ENCODE measurements at places on chromosomes 3 and 15.

DNA sequence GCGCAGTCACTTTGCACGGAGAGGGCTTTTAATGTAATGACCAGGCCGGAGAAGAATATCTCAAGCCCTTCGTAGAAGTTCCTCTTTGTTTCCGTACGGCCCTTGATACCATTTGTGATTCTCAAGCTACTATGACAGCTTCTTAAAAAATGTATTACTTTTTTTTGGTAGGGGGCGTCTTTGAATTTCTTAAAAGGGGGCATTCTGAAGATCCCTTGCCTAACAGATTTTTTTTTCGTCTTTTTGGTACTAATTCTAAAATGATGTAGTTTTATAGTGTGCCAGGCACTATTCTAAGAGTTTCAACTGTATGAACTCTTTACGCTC lies 614.0 kb downstream of the MCTP2 start:
- DNase-seq = no peak

DNA sequence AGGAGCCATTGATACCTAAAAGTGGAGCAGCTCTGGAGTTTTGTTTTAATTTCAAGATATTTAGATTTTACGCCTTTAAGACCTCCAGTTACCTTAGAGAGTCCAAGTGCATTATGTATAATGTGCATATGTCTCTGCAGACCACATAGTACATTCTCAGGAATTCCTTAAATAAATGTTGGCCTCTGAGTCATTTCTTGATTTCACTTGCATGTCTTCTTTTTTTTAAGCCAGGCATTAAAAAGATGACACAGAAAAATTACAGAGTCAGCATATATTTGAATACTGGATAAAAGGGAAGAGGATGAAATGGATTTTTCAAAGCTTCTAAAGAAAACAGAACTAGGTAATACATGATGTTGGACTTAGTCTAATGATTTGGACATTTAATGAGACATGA lies 125.2 kb downstream of the TMCO5A start:
- DNase-seq = peak; percentile 73

GRCh38 chr3:107845380-107846278 lies 245.2 kb downstream of the CD47 start:
- peak; percentile 20 for DNase-seq

- DNase-seq = peak; percentile 39
Measured at GRCh38 chr3:184822654-184823053, 10.7 kb downstream of the VPS8 start.

GRCh38 chr3:151383956-151384355 lies 597 bp downstream of the P2RY12 start:
- DNase-seq = no peak

DNA sequence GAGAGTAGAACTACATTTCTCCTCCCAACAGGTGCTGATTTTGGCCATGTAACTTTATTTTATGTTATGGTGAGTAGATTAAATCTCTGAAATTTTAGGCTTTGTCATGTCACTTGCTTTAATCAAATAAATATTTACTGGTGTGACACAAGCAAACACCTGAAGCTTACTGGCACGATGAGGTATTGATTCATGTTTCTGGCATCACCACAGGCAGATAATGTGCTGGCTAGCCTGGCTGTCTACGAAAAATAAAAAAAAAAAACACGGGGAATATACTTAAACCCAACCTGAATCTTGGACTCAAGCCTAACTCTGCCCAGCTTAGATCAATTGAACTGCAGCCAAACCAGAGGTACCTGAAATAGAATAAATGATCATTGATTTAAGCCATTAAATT lies 65.6 kb upstream of the CADM2 start:
- no peak for DNase-seq
